ENCODE measurements at places on chromosomes 16 and 17.

GRCh38 chr17:50583641-50584040 is 23.1 kb downstream of the CACNA1G start:
- H3K27me3 ChIP-seq = peaks cover 5% of the 10 kb centered on the region
- no peak overlapping the region for H3K4me3 ChIP-seq
- H3K27ac ChIP-seq = no peak overlapping the region
- H3K36me3 ChIP-seq = no peaks in the 10 kb centered on the region

DNA sequence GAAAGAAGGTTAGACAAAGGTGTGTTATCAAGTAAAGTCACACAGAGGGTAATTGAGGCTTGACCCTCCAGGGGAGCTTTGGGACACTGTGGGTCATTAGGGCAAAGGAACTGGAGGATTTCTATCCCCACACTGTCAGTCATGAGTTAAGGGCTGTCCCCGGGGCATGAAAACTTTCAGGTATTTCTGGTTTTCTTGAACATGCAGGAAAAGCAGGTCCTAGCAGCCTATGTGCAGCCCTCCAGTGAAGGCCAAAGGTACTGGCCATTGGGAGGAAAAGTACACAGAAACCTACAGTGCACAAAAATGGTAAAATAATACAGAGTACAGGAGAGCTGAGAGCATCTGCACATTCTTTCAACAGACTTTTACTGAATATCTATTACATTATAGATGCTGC is 44.4 kb upstream of the SCNN1B start:
- peaks cover 3% of the 10 kb centered on the region for H3K27me3 ChIP-seq
- no peak overlapping the region for H3K4me3 ChIP-seq
- H3K36me3 ChIP-seq = no peaks in the 10 kb centered on the region

- DNase-seq = no peak
- H3K27me3 ChIP-seq = peaks cover 9% of the 10 kb centered on the region
- H3K4me1 ChIP-seq = no peaks in the 10 kb centered on the region
- H3K4me3 ChIP-seq = no peak overlapping the region
Measured at GRCh38 chr16:68627951-68628425, 17.1 kb upstream of the CDH3 start.

DNA sequence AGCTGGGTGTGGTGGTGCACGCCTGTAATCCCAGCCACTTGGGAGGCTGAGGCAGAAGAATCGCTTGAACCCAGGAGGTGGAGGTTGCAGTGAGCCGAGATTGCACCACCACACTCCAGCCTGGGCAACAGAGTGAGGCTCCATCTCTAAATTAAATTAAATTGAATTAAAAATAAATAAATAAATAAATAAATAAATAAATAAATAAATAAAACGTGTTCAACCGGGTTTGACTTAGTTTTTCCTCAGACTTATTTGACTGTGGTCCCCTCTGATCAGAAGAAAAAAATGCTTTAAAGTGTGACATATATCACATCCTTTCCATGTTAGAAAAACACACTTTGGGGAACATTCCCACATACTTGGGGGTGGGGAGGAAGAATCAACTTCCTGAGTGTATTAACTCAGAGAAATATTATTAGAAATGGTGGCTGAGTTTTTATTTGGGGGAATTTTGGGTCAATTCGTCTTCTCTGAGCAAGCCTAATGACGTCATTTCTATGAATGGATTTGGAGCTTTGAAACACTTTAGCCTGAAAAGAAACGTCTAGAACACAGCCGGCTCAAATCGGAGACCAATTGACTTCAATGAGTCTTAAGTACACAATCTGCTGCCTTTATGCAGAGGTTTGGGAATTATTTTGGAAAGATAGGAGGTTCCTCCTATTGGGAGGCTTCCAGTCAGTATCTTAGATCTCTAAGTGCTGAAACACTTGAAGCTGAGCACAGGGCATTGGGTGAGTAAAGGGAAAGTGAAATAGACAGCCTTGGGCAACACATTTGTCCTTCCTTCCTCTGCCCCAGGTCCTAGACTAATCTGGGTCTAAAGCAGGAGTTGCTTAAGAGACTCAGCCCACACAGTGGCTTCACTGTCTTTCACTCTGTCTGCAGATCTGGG is 132.6 kb downstream of the PITPNC1 start:
- H3K27me3 ChIP-seq = no peaks in the 10 kb centered on the region
- H3K27ac ChIP-seq = peak overlapping the region; percentile 19

DNA sequence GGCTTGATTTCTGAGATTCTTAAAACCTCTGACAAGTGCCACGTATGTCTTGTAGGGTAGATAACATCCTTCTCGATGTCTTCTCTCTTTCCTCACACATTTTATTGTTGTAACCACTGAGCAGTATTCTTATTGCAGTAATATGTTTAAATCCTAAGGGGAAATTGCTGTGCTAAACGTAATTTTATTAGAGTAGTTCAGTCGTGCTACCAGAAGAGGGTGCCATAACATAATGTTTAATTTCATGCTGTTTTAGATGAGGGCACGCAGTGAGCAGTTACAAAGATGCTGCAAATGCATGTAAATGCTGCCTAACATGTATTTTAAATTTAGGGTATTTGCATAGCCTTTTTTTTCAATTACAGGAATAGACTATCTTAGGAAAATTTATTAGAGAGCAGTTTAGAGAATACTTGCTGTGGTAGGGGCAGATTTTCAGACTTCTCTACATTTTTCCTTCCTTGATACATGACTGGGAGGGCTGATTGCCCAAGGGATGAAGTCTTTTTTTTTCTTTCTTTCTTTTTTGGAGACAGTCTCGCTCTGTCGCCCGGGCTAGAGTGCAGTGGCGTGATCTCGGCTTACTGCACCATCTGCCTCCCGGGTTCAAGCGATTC is 51.7 kb downstream of the GAN start:
- no peak overlapping the region for H3K4me3 ChIP-seq
- peaks cover 27% of the 10 kb centered on the region for H3K36me3 ChIP-seq
- DNase-seq = no peak
- no peaks in the 10 kb centered on the region for H3K4me1 ChIP-seq
- no peak overlapping the region for H3K27ac ChIP-seq
- no peaks in the 10 kb centered on the region for H3K27me3 ChIP-seq

GRCh38 chr16:15033309-15033707 is 22.6 kb downstream of the NTAN1 start:
- DNase-seq = no peak
- H3K27me3 ChIP-seq = no peaks in the 10 kb centered on the region
- no peak overlapping the region for H3K4me3 ChIP-seq
- H3K27ac ChIP-seq = no peak overlapping the region

DNA sequence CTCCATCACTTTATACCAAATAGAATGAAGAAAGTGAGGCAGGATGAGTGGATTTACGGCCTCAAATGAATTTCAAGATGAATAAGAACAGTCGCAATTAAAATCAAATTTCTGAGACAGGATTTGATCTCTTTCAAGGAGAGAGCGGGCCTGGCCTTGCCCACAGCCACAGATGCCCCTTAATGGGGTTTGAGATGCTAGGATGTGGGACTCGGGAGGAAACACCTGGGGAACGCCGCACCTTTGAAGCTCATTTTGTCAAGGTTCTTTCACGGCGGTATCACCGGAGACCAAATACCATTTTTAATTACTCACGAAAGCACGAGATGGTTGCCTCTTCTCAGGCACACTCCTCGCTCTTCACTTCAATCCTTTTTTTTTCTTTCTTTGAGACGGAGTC is 178.1 kb upstream of the SDK2 start:
- no peaks in the 10 kb centered on the region for H3K36me3 ChIP-seq
- no peak overlapping the region for H3K4me3 ChIP-seq
- DNase-seq = no peak
- H3K4me1 ChIP-seq = peaks cover 46% of the 10 kb centered on the region
- H3K27ac ChIP-seq = no peak overlapping the region

DNA sequence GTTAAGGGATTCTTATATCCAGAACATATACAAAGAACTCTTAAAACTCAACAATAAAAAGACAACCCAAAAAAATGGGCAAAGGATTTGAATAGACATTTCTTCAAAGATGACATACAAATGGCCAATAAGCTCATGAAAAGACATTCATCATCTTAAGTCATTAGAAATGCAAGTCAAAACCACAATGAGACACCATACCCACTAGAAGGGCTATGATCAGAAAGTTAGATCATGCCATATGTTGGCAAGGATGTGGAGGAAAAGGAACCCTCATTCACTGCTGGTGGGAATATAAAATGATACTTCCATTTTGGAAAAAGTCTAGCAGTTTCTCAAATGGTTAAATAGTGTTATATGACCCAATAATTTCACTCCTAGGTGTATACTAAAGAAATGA is 9.4 kb downstream of the PLD6 start:
- H3K4me1 ChIP-seq = peaks cover 6% of the 10 kb centered on the region
- DNase-seq = no peak
- no peaks in the 10 kb centered on the region for H3K27me3 ChIP-seq
- H3K27ac ChIP-seq = no peak overlapping the region

DNA sequence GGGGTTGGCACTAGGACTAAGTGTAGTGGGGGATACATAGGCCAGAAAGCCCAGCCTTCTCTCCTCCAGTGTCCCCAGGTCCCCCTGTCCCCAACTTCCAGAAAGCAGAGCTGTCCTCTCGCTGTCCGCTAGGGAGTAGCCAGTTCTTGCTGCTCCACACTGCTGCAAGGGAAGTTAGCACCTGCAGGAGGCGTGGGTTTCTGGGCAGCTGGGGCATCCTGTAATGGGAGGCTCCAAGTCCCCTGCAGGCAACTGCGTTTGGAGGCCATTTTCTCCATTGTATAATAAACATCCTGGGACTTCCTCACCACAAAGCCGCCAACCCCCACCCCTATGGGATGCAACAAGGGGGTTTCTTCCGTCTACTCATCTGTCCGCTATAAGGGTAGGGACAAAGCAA is 1.7 kb downstream of the RPRML start:
- no peak overlapping the region for H3K4me3 ChIP-seq
- peaks cover 7% of the 10 kb centered on the region for H3K4me1 ChIP-seq
- DNase-seq = peak; percentile 21
- no peaks in the 10 kb centered on the region for H3K36me3 ChIP-seq
- H3K27me3 ChIP-seq = peaks cover 41% of the 10 kb centered on the region

DNA sequence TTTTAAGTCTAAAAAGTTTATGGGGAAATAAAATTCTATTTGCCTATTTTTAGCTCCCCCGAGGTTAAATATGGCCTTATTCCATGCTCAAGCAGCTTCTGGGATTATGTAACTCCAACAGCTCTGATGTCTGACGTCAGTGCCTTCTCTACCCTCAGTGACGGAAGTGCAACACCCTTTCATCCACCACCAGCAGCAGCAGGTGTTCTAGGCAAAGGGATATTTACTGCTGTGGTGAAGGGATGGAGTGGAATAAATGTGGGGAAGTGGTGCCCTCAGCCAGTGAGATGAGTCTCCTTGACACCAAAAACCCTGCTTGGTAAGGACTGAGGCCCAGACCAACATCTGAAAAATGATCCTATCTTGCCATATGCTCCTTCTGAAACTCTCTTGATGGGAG is 247.4 kb downstream of the SHISA9 start:
- no peaks in the 10 kb centered on the region for H3K4me1 ChIP-seq
- no peak overlapping the region for H3K27ac ChIP-seq
- peaks cover 2% of the 10 kb centered on the region for H3K27me3 ChIP-seq
- H3K4me3 ChIP-seq = no peak overlapping the region

DNA sequence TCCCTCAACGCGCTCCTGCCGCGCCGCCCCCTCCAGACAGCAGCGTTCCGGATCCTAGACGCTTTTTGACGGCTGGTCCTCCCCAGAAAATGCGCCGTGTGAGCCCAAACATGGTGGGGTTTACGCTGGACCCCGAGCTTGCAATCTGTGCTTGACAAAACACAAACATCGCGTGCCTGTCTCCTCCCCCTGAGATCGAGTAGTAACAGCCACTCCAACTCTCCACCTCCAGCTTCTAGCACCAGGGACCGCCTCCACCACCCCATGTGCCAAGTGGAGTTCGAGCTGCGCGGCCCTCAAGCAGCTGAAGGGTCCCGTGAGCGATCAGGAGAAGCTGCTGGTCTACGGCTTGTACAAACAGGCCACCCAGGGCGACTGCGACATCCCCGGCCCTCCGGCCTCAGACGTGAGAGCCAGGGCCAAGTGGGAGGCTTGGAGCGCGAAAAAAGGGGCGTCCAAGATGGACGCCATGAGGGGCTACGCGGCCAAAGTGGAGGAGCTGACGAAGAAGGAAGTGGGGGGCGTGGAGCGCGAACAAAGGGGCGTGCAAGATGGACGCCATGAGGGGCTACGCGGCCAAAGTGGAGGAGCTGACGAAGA is 656 bp upstream of the GEMIN4 start:
- H3K27ac ChIP-seq = peak overlapping the region; percentile 95
- no peaks in the 10 kb centered on the region for H3K27me3 ChIP-seq
- DNase-seq = peak; percentile 55
- peaks cover 32% of the 10 kb centered on the region for H3K4me1 ChIP-seq
- peak overlapping the region; percentile 99 for H3K4me3 ChIP-seq

DNA sequence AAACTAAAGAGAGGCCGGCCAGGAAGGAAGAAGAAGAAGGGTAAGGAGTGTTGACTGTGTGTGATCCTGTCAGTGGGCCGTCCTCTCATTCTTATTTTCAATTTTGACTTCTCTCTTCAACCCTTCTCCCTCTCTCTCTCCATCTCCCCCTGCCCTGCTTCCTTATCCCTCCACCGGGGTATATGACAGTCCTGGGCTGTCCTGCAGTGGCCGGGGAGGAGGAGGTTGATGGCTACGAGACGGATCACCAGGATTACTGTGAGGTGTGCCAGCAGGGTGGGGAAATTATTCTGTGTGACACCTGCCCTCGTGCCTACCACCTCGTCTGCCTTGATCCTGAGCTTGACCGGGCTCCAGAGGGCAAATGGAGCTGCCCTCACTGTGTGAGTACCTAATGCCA is 5.6 kb downstream of the CHD3 start:
- peaks cover 19% of the 10 kb centered on the region for H3K4me1 ChIP-seq
- no peaks in the 10 kb centered on the region for H3K27me3 ChIP-seq
- no peak for DNase-seq
- no peak overlapping the region for H3K27ac ChIP-seq
- no peak overlapping the region for H3K4me3 ChIP-seq
